NCI-H460 (cell line): ENCODE measurements at places on chromosomes 4 and X. TPM values are rescaled to one million over a fixed set of nuclear protein-coding genes. Genes with fewer than 3 reads are reported as not detected.

Gene ZMAT1
- total RNA-seq = 2.0 and 2.3 TPM in 2 replicates

Gene KCNIP4
- total RNA-seq = not detected in 2 replicates

Gene OTC
- not detected in 2 replicates for total RNA-seq

Gene USP17L24
- total RNA-seq = not detected in 2 replicates

Gene STARD8
- 0.55 and 0.72 TPM in 2 replicates for total RNA-seq

Gene FRG1
- 39.9 and 41.8 TPM in 2 replicates for total RNA-seq

Gene CFAP47
- total RNA-seq = 0.15 and 0.20 TPM in 2 replicates

Gene MGARP
- total RNA-seq = 0.22 and 0.32 TPM in 2 replicates

Gene CXCL3
- 11.1 and 12.8 TPM in 2 replicates for total RNA-seq
